ENCODE measurements at places on chromosomes 11 and 22. TPM values are rescaled to one million over a fixed set of nuclear protein-coding genes. Genes with fewer than 3 reads are reported as not detected.

The BBOX1 gene
- total RNA-seq: 9.9 TPM

The PKNOX2 gene
- 0.25 TPM for total RNA-seq

The MPPED2 gene
- total RNA-seq: 0.37 TPM

The FAM118A gene
- 4.7 TPM for total RNA-seq

The NAV2 gene
- 6.3 TPM for total RNA-seq

The ST14 gene
- total RNA-seq: 2.8 TPM

The TMEM191C gene
- total RNA-seq: 0.25 TPM

The HYLS1 gene
- total RNA-seq: 2.7 TPM

The MIAT gene
- 1.5 TPM for total RNA-seq

The CTSW gene
- 1.3 TPM for total RNA-seq

Data from liver (tissue), 10 donors.